Mesothelial cell of epicardium (in vitro differentiated cells): ENCODE measurements at places on chromosomes 7 and 10. TPM values are rescaled to one million over a fixed set of nuclear protein-coding genes. Genes with fewer than 3 reads are reported as not detected.

DNA sequence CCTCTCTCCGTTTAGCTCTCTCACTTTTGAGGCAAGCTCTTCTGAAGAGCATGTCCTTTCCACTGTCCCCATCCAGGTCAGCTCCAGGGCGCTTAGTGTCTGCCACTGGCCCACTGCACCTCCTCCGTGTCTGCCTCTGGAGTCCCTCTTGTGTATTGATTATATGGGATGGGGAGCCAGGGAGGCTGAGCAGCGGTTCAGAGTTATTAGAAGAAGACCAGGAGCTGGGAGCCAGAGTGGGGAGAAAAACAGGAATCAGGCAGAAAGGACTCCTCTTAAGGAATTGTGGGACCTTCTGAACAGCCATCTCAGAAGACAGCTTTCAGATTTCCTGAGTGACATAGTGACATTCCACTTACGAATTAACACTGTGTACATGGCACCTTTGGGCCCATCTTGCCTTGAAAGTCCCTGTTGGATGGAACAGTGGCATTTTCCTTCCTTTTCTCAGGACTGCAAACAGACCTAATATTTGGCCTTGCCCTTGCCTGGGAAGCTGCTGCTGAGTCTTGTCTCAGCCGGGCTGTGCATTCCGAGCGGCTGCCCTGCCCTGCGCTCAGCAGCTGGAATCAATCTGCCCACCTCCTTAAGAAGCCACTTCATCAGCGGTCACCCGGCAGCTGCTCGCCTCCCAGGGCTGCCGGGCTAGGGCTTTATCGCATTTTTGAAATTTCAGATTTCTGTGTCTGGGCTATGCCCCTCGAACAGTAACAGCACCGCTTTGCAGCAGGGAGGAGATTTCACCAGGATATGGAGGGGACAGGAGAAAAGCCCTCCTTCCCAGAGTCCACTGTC is 81.1 kb upstream of the PRKG1 start:
- peak; percentile 55 for DNase-seq

DNA sequence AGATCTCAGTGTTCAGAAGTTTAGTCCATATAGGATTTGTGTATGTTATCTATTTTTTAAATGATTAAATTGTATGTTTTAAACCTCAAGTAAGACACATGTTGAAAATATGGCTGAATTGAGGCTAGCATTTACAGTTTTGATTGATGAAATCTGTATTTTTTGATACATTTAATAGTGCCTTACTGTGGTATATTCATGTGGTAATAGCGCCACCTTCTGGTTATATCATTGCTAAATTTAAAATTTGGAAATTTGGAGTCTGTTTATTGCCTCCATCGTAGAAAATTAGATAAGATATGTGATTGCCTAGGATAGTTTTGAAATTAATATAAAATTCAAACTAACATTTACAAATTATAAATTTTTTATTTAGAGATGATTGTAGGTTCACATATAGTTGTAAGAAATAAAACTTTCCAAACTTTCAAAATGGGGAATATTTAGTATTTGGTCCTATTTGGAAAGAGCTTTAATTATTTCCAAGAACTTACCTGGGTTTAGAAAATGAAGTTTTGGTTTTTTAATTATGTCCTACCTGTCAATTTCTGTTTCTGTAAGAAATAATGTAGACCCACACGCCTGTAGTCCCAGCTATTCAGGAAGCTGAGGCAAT is 19.1 kb upstream of the ARMS2 start:
- DNase-seq = no peak

DNA sequence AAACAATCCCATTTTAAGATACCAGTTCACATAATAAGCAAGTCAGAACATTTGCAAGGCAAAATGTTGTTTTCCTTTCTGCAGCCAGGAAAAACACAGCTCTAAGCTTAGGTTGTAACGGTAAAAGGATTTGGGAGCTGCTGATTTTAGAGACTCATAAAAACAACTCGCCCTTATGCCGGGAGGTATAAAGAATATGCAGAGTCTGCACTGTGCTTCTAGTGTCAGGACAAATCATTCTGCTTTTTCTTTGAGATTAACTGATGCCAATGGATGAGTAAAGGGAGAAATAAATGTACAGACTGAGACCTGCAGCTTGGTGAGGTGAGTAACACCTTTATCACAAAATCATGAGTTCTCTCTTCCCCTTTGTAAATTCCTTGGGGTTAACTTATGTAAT is 2.0 kb upstream of the SFR1 start:
- DNase-seq = no peak

The BET1 gene
- total RNA-seq = 24.5 to 28.5 TPM (median 26.9 TPM) in 3 replicates

DNA sequence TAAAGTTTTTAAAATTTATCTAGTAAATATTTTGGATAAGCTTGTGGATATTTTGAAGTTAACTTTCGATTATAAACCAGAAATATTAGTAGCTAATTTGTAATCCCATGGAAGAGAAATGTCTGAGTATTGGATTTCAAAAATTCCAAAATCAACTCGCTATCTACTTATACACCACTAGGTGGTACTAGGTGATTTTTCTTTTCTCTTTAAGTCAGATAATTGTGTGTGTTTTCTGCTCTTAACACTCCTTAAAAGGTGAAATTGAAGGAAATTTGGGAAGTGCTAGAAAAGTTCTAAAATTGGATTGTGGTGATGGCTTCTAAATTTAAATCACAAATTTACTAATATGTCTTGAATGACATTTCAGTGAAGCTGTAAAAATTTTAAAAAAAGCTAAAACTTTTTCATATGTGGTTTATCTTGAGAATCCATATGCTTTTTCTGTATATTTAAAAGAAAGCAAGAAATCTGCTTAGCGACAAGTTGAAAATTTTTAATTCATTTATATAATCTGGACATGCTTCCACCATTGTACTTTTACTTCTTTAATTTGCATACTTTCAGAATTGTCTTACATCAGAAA is 90.2 kb downstream of the IPMK start:
- no peak for DNase-seq

- DNase-seq = no peak
Observed at GRCh38 chr7:131338691-131339390, 11.2 kb downstream of the MKLN1 start.

DNA sequence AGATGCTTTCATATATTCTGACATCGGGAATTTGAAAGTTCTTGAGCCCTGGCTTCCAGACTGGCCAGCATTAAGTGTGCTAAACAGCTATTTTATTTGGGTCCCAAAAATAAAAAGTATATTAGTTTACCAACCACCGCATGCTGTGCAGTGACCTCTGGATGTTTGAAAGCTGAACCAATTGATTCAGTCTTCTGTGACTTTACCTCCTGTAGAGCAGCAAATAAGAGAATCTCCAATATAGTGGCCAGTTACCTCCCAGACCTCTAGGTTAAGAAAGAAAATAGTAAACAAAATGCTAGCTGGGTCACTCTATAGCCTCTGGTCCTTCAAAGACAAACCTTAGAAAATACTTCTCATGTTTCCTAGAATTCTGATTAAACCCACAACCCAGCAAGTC is 424.6 kb upstream of the NFE2L3 start:
- DNase-seq = no peak
